NCI-H1694 (cell line): ENCODE measurements at places on chromosomes 1 and 21.

- no peak for DNase-seq
These were observed 15.0 kb downstream of the FHAD1 start for GRCh38 chr1:15262003-15262377.

- no peak for DNase-seq
These were observed 377.8 kb downstream of the MATN1 start for GRCh38 chr1:30345491-30346130.

DNA sequence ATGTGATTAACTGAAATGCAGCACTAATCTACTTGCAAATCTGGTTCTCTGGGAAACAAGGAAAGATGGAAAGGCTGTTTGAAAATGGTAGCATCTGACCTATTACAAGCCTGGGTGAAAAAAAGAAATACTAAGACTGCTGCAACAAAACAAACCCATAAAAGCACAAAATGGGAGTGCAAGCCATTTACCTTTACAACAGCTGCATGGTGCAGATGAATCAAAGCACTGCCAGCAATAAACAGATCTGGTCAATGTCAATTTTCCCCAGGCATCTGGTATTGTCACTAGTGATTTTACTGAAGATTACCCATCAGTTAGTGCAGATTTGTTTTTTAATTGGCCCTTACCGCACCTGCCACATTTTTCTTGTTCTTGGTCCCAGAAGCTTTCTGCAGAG, 1341.7 kb downstream of the PLA2G4A start:
- peak; percentile 89 for DNase-seq

GRCh38 chr1:160953030-160953429, 1.6 kb downstream of the ITLN2 start:
- DNase-seq, result no peak

DNA sequence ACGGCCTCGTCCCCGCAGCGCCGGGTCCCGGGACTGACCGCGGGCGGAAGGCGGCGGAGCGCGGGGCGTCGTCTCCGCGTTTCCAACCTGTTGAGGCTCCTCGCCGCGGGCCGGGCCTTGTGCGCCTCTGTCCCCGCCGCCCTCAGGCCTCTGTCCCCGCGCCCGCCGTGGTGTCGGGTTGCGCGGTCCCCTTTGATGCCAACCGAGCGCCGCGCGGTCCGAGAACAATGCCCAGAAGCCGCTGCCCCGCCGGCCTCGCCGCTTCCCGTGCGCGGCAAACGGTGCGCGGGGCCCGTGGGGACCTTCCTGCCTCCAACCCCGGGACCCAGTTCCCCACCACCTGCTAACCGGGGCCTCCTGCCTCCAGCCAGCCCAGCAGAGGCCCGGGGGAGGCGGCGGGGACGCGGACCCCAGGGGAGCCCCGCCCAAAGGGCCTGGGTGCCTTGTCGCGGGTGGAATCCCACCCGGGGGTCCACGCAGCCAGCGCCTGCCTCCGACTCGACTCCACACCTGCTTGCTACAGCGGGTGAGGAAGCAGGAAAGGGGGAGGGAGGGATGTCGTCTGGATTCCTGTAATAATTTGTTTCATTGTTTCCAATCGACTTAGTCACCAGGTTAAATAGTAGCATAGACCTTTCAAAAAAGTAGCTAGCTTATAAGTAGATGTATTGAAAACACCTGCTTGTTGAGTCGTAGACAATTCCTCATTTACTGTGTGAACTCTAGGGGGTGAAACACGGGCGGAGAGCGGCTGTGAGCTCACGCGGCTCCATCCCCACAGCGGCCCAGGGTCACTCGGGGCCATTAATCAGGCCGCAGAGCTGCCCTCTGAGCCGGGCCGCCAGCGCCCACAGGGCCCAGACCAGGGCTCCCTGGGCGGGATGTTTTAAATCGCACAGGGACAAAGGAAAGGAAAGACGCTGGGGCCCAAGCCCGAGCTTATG, 1.1 kb downstream of the COL18A1 start:
- no peak for DNase-seq

DNA sequence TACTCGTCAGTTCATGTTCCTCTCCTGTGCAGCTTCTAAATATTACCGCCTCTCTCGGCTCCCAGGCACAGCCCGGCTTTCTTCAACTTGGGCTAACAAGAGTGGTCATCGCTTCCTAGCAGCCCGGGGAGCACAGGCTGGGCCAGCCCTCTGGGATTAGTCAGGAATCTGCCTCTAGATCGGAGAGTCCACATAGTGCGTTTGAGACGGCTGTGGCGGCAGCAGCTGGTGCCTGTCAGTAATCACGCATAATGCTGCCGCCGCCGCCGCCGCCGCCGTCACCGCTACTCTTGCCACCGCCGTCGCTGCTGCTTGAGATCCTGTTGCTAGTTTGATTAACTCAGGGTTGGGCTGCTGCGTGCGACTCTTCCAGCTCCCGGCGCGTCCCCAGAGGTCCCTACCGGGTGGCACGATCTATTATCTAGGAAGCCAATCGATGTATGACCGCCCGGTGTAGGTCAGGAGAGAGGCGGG, at the start of gene RXRG:
RXRG (minus strand) TSS at position 230 of the 474 bp plus-strand sequence. CDS start 233 bp downstream, outside the sequence.
- peak; percentile 30 for DNase-seq

DNA sequence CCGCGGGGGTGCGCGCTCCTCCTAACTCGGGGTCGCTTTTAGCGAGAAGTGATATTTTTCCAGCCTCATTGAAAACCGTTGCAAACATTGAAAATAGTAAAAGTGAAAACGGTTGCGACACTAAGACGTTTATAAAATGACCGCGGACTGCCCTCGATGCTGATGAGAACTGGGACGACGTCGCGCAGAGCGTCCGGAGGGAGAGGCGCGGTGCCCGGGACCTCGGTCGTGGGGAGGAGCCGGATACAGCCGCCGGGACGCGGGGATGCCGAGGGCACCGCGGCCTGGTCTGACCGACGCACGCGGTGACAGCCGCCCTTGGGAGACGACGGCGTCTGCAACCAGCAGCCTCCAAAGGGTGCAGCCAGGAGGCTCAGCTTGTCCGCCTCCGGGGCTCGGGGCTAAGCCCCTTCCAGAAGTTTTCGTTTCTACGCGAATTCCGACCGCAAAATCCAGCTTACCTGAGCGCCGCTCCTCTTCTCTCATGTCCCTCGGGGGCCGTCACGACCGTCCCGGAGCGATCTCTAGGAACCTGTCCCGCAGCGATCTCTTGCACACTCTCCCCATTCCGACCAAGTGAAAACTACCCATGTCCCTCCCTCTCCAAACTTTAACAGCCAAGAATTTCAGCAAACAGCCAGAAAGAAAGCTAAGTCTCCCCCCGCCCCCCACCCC, 144.4 kb upstream of the ETS2 start:
- no peak for DNase-seq

DNA sequence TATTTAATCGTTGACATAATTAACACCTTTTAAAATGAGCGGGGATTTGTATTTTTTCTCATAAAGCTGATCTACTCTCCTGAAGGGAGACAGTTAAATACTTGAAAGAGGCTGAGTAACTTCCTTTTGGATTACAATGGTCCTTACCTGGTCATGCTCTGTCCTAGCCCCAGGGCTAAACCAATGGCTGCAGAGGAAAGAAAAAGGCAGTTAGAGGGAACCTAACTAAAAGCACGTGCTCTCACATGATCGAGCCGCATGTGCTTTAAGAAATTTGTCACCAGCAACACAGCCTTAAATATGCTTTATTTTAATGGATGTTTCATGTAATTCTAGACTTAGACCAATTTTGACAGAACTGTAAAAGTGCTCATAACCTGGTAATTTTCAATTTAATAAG, 132.7 kb downstream of the GPATCH2 start:
- DNase-seq, result no peak

- DNase-seq, result no peak
These were observed 104.1 kb downstream of the NTNG1 start for GRCh38 chr1:107244709-107245500.

DNA sequence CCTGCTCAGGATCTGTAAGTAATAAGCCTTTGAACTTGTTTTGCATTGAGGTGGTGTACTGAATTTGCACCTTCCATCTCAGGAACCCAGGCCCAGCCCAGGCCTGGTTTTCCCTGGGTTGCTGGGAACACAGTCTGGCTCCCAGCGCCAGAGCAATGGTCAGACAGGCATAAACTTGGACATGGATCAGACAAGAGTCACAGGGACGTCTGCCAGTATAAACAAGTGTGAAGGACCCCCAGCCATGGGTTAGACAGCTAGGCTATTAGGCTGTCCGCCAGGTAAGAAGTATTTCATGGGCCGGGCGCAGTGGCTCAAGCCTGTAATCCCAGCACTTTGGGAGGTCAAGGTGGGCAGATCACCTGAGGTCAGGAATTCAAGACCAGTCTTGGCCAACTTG, 5.5 kb downstream of the IFNLR1 start:
- DNase-seq, result no peak

DNA sequence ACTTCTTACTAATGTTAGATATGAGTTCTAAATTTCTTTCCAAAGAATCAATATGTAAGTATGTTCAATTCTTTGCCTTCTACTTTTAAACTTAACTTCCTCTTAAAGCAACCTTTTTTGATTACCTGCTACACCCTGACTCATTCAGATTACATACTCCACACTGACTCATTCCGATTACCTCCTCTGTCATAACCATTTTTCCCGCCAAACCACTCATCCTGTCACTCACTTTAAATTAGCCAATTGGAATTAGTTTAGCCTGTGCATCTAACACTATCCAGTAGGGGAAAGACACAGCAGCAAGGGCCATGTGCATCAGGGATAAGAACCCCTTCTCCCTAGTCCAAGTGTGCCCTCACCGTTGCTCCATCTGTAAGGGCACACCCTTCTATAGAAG, 815.5 kb downstream of the BRINP3 start:
- DNase-seq, result no peak

DNA sequence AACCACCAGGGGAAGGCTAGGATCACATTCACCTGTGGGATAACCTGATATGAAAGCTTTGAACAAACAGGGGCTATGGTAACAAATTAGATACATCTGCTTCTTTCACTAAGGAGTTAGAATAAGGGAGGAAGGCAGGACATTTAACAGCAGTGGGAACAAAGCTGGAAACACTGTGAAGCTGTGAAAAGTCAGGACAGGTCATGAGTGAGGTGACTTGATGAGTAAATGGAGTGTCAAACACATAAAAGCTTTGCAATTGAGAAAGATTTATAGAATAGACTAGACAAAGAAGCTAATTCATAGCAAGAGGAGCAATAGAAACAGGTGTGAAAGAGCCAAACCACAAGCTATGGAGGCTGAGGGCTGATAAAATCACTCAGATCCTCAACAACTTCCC, 110.0 kb downstream of the ASTN1 start:
- no peak for DNase-seq

- DNase-seq, result no peak
These were observed 20.4 kb downstream of the C21orf91 start for GRCh38 chr21:17798796-17799195.

- DNase-seq, result no peak
These were observed 42.4 kb downstream of the PDC start for GRCh38 chr1:186418503-186418902.

- DNase-seq, result no peak
These were observed 53.6 kb downstream of the UBE2T start for GRCh38 chr1:202288177-202288576.

DNA sequence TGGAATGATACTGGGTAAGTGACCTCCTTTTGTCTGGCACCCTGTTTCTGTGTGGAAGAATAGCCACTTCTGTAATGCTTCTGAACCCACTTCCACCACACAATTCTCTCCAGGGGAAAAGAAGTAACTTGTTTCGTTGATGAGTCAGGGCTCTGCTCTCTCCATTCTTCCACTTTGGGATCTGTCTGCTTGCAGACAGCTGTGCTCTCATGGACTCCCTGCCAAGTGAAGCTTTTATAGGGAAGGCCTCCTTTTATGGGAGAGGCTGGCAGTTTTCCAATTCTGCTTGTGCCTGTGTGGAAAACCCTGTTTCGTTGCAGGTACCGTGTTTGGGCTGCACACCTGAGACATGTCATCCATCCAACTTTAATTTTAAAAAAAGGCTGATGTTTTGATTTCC, 130.7 kb downstream of the GIPC2 start:
- DNase-seq, result peak; percentile 33
